Adipocyte (in vitro differentiated cells): ENCODE measurements at places on chromosomes 7 and 10.

- DNase-seq, result no peak
Observed at GRCh38 chr7:121714559-121715303, 158.2 kb upstream of the PTPRZ1 start.

GRCh38 chr10:8454357-8454756 lies 399.9 kb downstream of the GATA3 start:
- no peak for DNase-seq

DNA sequence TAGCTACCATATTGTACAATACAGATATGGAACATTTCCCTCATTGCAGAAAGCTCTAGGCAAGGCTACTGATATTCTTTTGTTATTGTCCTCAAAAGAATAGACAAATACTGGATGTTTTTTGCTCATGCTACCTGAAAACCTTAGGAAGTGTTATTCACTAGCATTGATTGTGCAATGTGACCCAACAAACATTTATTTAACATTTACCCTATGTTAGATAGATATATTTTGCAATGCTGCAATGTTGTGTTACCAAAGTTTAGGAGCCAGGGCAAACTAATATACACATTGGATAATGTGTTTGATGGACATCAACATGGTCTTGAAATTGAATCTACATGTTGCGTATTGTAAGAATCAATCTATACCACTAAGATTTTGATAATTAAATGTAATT lies 112.8 kb upstream of the CREB5 start:
- DNase-seq, result peak; percentile 20

GRCh38 chr7:144812379-144813283 lies 23.2 kb downstream of the TPK1 start:
- DNase-seq, result no peak

DNA sequence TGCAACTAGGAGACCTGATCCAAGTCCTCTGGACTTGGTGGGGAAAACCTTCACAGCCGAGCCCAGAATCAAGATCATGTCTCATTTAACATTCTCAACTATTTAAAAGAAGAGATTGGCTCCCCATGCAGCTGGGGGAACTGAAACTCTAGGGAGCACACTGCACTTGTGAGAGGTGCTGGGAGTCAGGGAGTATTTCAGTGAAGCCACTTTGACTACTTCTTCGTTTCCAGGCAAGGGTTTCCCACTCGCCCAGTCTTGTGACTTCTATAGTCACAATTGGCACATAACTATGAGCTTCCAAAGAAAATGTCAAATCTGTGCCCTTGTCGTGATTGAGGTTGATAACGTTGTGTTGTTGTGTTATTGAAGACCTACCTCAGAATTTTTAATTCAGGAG lies 62.9 kb downstream of the AKR1B1 start:
- DNase-seq, result no peak

- DNase-seq, result no peak
Observed at GRCh38 chr10:36738738-36739431, 386.5 kb upstream of the ANKRD30A start.

- DNase-seq, result no peak
Observed at GRCh38 chr7:131970602-131971001, 414.2 kb upstream of the PODXL start.
